ENCODE measurements at places on chromosomes 2 and 18. TPM values are rescaled to one million over a fixed set of nuclear protein-coding genes. Genes with fewer than 3 reads are reported as not detected.

Gene CCDC74A
- total RNA-seq: 0.30 TPM

Gene TTL
- total RNA-seq: 16.4 TPM

Gene CRACDL
- total RNA-seq: 0.30 TPM

Gene RESP18
- not detected for total RNA-seq

Gene AKAIN1
- total RNA-seq: 0.88 TPM

Gene DPY30
- total RNA-seq: 25.9 TPM

Gene IL36B
- not detected for total RNA-seq

Gene LCT
- not detected for total RNA-seq

Gene CAD
- total RNA-seq: 14.9 TPM

Gene M1AP
- not detected for total RNA-seq
